NCI-H1105 treated with DMSO at 0.1 percent for 48 hours (cell line): ENCODE measurements at places on chromosomes 1 and 21.

DNA sequence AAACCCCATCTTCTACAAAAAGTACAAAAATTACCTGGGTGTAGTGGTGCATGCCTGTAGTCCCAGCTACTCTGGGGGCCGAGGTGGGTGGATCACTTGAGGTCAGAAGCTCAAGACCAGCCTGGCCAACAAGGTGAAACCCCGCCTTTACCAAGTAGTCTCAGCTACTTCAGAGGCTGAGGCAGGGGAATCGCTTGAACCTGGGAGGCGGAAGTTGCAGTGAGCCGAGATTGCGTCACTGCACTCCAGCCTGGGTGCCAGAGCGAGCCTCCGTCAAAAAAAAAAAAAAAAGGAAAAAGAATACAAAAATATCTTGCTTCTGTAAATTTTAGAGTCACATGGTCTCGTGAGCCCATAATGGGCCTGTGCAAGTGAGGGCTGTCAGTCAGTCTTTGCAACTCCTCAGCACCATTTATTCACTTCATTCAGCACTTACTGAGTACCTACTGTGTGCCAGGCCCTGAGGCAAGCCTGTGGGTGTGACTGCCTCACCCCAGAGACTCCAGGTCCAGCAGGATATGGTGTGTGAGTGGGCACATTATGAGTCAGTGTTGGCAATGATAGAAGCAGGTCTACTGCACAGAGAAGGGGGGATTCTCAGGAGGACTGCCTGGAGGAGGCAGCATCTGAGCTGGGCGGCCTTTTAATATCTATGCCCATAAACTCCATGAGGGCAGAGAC, 46.8 kb upstream of the TARDBP start:
- no peak for DNase-seq

- DNase-seq = no peak
Observed at GRCh38 chr1:165303386-165303785, 53.1 kb downstream of the LMX1A start.

DNA sequence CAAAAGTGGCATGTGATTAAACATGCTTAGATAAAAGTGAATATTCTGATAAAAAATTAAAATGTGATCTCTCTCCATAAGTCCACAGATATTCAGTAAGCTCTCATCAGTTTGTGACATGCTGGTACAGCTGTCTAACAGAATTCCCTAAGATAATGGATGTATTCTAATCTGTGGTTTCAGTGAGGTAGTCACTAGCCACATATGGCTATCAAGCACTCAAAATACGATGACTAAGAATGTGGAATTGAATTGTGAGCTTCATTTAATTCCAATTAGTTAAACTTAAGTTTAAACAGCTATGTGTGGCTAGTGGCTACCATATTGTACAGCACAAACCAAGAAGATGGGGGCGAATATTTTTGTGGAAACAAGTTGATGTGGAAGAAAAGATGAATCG, 4.1 kb upstream of the REG4 start:
- DNase-seq = no peak

DNA sequence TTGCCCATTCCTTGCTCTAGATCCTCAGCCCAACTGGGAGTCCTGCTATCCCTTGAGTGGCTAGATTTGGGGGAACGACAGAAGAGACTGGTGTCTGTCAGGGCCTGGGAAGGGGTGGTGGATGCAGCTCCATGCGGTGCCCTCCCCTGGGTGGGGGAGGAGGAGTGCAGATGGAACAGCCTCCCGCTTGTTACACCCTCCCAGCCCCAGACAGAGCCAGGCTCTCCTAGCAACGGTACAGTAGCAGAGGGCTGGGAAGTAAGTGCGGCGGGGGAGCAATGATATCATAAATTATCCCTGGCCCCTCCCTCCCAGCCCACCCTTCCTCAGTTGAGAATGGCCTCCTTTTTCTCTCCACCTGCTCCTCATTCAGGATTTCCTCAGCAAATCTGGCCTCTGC, 37.2 kb downstream of the RHBG start:
- DNase-seq = no peak

DNA sequence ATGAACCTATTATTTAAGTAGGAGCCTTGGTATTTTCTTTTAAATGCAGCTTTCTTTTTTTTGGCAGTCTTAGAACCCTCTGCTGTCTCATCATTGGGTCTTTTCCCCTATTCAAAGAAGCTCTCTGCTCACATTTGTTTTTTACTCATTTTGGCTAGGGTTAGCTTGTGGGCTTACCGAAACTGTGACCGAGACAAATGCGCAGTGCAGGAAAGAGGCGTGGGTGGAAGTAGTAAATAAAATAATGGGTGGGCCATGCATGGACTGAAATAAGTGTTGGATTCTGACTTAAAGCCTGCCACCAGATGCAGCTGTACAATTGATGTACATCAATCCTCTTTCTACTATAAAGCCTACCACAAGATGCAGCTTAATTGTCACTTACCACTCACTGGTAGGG, 14.7 kb downstream of the XPR1 start:
- DNase-seq = no peak

DNA sequence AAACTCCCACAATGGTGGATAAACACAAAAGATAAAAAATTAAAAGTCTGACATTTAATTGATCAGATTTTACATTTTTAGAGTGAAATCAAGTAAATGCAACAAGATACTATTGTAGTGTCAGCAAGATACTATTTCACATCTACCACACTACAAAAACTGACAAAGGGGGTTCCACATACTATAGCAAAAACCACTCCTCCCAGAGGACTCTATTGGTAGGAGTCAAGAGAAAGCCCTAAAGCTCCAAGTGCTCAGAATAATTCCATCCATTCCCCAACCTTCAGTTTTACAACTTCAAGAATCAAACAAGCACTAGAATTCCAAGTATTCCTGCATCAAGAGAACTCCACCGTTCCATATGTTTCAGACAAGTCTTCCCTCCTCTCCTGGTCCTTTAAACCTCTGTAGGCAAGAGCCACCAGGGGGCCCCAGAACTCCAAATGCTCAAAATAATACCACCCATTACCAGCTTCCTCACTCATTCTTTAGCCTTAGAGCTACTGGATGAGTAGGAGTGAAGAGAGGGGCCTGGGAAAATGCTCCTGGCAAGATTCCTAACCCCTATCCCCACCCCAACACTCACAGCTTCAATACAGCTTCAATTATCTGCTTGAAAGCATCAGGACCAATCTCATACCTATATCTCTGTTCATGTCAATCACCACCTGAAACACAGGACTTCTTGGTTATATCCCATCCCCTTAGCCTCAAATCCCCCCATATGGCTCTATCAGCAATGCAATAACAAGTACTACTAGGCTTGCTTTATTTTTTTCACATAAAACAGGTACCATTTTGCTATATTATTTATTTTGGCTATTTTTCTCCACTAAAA, 9.9 kb downstream of the TOR1AIP2 start:
- DNase-seq = peak; percentile 42

DNA sequence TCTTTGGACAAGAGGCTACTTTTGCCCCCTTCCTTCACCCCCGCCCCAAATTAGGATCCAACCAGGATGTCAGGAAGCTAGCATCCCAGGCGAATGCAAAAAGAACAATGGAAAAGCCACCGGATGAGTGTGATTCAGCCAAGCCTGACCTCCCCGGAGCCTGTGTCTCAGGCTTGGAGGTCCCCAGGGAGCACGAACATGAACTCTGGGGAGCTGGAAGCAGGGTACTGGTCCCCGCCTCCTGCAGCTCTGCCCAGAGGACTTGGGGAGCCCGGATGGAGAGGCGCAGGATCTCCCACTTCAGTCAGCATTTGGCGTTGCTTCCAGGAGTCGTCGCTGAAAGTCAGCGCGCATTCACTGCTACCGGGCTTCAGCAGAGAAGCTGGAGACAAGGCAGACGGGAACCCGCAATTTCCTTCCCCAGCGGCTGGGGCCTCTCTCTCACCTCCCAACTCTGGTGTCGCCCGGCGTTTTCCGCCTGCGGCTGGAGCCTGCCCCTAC, 1.8 kb upstream of the TBX15 start:
- no peak for DNase-seq

DNA sequence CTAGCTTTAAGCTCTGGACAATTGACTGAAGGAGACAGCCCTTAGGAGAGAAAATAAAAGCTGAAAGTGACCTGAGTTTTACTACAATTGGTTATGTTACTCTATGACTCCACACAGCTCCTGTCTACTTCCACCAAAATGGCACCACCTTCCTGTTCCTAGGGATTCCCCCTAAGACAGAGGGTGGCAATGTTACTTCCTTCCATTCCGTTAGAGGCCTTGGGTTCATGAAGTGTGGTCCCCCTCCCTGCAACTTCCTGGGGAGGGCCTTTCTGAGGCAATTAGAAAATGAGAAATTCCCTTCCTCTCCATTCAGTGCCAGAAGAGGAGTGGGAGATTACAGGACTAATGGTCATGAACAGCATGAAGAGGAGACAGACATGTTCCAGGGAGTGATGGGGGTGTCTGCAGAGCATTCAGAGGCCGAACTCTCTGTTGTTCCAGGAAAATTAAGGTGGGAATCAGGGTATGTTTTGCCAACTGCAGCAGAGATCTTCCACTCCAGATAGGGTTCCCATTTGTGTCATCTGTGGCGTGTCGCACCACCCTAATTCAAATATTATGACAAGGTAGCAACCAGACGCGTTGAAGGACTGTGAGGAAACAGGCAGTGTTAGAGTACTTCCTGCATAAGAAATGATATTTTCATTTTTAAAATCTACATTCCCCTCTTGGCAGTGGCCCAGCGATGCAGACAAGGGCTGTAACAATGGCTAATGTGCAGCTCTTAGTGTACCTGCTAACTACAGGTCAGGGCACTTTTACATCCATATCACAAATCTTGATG, 53.1 kb upstream of the TRIM67 start:
- DNase-seq = no peak

- DNase-seq = no peak
Observed at GRCh38 chr1:201731592-201731991, 97.4 kb upstream of the IPO9 start.

DNA sequence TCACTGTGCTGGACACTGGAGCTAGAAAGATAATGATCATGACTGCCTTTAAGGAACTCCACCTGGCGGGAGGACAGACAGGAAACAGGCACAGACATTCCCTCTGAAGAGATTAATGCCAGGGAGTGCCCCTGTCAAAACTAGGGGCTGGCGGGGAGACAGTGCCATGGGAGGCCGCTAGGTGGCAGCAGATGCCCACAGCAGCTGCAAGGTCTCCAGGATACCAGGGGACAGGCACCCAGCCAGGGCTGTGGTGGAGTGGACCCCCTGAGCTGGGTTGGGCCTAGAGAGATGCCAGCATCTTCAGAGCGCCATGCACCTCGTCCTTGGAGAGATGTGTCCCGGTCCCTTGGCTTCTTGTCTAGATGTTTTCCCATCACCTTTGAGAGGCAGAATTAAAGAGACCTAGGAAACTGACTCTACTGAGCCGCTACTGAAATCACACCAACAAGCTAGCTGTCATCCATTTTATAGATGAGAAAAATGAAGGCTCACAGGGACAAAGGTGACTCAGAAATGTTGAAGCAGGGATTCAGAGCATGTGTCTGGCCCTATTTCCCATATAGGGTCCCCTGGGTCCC, 3.6 kb downstream of the REN start:
- peak; percentile 80 for DNase-seq

DNA sequence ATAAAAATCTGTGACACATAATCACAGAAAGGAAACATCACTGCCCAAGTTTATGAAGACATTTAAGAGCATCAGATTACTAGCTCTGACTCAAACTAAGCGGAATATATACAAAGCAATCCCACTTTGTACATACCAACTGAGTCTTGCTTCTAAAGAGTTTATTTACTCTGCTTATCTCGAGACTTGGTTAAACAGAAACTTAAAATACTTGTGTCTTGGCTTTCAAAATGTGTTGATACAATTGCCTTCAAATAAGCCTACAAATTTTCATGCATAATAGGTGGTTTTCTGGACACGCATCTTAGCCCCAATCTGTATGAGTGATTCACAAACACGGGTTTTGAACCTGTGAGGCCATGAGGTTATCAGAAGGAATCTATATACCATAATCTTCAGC, 21.0 kb downstream of the CD160 start:
- DNase-seq = no peak

DNA sequence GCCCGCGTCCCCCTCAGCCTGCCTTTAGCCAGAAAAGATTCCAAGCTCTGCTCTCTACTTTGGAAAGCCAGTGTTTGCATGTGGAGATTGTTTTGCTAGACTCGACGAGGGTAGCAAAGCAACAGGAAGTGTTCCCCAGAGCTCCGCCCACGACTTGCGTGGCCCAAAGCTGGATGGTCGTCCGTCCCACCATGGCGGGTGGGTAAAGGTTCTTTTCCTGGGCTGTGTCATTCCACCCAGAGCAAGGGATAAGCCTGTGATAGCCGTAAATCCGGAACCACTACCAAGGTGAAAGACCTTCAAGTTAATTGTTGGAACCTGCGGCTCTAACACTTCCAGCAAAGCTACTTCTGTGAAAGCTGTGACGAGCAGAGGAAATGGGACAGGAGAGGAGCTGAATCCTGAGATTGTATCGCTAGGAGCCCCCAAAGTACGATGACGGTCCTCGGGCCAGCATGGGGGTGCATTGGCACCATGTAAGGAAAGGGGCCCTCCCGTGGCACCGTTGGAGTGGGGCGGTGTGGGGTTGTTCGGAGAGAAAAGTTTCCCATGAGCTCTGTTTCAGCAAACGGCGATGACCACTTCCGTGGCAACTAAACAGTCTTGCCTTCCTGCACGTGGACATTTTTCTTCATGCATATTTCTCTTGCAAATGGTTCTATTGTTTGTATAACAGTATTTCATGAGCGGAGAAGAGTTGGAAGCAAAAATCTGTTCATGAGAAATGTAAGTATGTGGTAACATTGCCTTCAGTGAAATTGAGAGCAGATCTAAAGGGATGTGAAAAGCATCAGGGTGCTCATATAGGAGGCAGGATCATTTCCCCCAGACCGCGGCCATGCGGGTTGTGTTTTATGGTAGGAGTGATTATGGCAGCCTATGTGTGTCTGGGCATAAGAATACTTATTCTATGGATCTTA, 8.4 kb downstream of the MX2 start:
- peak; percentile 45 for DNase-seq

GRCh38 chr1:94283462-94283861, 46.1 kb upstream of the ARHGAP29 start:
- DNase-seq = no peak

DNA sequence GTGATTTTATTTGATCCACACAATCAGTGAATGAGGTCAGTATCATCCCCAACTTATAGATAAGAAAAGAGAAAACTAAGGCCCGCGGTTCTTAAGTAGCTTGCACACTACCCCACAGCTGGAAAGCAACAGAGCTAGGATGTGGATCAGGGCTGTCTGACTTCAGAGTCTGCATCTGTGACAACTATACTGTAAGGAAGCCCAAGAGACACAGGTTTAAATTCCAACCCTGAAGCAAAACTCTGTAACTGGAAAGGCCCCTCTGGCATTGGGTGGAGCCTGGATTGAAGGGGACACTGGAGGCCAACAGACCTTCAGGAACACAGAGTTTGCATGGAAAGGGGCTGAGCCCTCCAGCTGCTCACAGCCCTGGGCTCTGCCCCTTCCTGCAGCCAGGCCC, 40.2 kb downstream of the LGR6 start:
- no peak for DNase-seq
